Breast epithelium (tissue), 4 donors: ENCODE measurements at places on chromosomes 11 and 22.

- no peak for DNase-seq
Observed at GRCh38 chr11:108559340-108559739, 34.2 kb downstream of the EXPH5 start.

- DNase-seq: no peak
Observed at GRCh38 chr11:64778223-64778472, 194 bp downstream of the SF1 start.

DNA sequence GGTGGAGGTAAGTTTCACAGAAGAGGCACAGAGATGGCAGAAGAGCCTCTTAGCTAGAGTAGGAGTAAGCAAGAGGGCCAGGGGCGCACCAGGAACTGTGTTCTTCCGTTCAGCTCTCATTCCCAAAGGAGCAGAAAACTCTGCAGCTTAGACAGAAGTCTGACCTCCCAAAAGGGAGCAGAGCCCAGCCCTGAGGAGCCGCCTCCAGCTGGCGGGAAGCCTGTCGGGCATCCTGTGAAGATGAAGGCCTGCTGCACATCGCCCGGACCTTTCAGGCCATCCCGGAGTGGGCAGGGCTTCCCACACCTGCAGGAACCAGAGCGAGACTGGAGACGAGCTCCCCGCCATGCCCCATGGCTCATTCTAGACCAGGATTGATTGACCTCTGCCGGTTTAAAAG, 1102.8 kb downstream of the BRD1 start:
- no peak for DNase-seq

DNA sequence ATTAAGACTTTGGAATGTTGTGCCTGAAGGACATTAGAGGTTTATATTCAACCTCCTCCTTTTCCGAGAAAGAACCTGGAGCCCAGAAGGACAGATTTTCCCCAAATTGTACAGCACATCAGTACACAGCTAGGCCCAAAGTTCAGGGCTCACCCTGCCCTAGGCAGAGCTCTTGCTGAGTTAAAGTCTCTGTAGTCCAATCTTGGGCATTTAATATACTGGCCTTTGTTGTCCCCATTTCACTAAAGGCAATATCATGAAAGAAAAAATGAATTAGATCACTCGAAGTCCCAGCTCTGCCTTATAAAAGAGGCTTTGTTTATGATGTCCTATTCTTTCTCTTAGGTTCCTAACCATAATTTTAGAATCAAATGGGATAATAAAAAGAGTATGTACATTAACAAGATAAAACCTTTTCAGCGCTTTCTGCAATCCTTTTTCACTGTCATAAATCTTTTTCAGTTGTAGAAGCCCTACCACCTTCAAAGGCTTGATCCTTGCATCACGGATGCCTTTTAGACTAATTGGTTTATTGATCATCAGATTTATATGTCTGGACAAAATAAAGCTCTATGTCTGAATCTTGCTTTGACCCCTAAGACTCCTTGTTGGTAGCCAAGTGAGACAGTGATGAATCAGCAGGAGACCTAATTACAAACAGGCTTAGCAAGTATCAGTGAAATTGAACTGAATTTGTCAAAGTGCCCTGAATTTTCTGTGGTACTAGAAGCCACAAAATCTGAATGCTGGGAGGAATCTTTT, 39.8 kb downstream of the RELT start:
- DNase-seq: no peak

- DNase-seq: no peak
Observed at GRCh38 chr11:124122123-124122522, 6.9 kb downstream of the VWA5A start.

DNA sequence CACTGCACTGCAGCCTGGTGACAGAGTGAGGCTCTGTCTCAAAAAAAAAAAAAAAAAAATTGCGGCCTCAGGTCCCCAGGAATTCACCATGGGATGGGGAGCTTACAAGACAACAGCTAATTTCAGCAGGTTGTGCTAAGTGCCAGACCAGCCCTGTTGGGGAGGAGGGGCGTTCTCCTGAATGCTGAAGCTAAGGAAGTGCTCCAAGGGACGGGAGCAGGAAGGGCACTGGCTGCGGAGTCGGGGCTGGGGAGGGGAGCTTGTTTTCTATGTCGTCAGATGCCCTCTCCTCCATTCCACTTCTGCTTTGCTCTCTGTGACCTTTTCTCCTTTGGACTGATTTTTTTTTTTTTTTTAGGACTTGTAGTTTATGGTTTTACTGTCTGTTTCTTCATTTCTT, 4.5 kb downstream of the ADAMTS15 start:
- no peak for DNase-seq

GRCh38 chr11:7892059-7892699, 38.9 kb downstream of the OR10A6 start:
- no peak for DNase-seq

- no peak for DNase-seq
Observed at GRCh38 chr11:114209904-114210303, 86.3 kb upstream of the NNMT start.

- no peak for DNase-seq
Observed at GRCh38 chr22:24209016-24209415, 27.7 kb downstream of the SUSD2 start.

GRCh38 chr11:123254357-123254756, 59.3 kb upstream of the CLMP start:
- DNase-seq: no peak

- no peak for DNase-seq
Observed at GRCh38 chr11:10144954-10145353, 149.1 kb downstream of the SBF2 start.

DNA sequence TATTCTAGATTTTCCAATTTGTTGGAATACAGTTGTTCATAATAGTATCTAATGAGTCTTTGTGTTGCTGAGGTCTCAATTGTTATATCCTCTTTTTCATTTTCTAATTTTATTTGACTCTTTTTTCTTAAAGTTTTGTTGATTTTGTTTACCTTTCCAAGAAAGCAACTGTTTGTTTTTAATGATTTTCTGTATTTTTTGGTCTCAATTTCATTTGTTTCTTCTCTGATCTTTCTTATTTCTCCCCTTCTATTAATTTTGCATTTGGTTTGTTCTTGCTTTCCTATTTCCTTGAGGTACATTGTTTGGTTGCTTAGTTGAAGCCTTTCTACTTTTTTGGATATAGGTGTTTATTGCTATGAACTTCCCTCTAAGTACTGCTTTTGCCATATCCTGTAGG, 5.2 kb upstream of the OR52A1 start:
- DNase-seq: no peak

DNA sequence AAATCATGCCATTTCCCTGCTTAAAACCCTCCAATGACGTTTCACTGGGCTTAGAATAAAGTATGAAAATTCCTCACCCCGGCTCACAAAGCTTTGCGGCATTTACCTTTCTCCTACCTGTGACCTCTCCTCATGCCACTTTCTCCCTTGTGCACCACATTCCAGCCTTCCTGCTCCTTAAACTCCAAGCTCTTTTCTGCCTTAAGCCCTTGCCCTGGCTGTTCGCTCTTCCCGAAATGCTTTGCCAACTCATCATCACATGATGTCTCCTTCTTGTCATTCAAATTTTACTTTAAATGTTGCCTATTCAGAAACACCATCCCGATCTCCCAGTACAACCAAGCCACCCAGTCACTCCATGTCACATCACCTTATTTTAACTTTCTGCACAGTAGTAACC, 2.0 kb downstream of the PLEKHA7 start:
- no peak for DNase-seq

DNA sequence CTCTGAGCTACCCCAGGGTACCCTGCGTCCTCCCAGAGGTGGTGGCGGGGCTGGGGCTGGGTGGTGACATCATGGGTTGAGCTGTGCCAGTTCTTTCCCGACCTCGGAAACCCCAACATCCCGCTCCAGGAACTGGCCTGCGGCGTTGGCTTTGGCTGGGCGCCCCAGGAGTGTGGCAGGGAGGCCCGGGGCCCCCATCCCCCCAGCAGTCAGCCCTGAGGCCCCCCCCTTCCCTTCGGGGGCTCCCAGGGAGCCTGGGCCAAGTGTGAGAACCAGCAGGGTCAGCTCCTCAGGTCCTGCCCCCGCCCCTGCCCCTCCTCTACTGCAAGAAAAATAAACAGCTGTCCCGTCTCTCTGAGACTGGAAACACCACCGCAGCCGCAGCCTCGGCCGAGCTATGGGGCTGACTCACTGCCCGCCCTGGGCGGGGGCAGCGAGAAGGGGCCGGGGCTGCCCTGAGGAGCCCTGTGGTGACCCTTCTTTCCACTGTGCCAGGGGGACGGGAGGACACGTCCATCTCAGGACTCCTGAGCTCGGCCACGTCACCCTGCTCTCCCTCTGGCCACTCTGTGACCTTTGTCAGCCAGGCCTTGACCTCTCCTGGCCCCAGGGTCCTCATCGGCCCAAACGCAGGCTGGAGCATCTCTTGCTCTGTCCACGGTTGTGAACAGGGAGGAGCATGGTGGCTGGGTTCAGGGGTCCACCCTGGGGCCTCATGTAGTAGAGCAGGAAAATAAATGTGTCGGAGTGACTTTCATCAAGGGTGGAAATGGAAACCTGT, 73.4 kb downstream of the WNT7B start:
- peak; percentile 66 for DNase-seq

- DNase-seq: no peak
Observed at GRCh38 chr11:12137938-12138731, 27.7 kb downstream of the MICAL2 start.

DNA sequence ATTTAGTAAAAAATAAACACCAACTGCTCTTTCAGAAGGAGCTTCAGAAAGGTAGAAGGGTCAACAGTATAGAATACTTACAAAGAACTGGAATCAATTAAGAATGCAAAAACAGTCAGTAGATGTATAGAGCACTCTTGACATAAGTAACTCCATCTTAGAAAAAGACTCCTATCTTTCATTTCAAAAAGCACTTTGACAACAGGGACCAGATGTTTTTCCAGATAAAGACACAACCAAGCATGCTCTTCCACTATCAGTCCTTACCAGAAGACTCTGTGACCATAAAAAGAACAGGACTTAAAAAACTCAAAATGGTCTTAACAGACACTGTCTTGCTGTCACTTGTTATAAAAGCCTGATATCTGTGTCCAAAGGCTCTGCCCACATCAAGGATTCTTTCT, 5.2 kb downstream of the SLC25A17 start:
- DNase-seq: no peak

DNA sequence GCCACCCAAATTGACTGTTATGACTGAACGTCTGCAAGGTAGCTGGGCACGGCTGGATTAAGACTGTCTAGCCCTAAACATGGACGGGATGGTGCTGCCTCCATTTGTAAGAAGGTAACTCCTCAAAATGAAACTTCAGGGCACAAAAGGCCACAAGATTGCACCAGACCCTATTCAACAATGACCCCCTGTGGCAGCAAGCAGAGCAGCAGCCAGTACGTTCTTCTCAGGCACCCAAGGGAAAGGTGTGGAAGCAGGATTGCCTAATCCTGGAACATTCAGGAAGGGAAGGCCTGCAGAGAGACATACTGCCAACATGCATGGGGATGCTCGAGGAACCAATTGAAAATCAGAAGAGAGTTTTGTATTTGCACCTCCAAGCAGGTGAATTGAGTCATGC, 4.5 kb upstream of the TBX10 start:
- no peak for DNase-seq

DNA sequence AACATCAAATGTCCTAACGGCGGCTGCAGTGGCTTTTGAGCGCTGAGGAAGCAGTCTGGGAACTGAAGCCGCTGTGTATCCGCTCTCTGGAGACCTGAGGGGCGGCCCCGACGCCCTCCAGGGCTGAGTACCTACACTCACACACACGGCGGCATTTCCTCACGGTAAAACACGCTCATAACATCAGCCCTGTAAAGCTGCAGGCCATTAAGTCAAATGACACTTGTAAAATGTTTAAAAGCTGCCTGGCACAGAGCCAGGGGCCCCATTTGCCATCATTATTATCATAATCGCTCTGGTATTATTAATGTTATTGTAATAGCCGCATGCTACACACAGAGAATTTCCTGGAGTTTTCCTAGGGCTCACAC, 5.1 kb downstream of the CARS1 start:
- no peak for DNase-seq

DNA sequence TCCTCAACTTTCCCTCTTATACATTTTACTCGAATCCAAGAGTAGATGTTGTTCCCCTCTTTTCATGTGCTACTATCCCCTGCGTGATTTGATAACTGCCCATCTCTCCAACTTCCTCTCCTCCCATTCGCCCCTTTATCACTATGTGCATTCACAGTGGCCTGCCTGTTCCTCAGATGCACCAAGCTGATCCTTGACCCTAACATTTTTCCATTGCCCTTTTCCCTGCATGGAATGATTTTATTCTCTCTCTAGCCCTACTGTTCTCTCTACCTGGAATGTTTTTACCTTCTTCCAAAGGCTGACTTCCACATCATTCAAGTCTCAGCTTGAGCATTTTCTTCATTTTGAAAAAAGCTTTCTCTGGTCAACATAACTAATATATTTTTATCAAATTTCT, 15.8 kb upstream of the BBOX1 start:
- DNase-seq: no peak

- no peak for DNase-seq
Observed at GRCh38 chr11:45225277-45225676, 60.9 kb downstream of the SYT13 start.

GRCh38 chr22:17742527-17742902, 31.8 kb downstream of the BID start:
- no peak for DNase-seq

DNA sequence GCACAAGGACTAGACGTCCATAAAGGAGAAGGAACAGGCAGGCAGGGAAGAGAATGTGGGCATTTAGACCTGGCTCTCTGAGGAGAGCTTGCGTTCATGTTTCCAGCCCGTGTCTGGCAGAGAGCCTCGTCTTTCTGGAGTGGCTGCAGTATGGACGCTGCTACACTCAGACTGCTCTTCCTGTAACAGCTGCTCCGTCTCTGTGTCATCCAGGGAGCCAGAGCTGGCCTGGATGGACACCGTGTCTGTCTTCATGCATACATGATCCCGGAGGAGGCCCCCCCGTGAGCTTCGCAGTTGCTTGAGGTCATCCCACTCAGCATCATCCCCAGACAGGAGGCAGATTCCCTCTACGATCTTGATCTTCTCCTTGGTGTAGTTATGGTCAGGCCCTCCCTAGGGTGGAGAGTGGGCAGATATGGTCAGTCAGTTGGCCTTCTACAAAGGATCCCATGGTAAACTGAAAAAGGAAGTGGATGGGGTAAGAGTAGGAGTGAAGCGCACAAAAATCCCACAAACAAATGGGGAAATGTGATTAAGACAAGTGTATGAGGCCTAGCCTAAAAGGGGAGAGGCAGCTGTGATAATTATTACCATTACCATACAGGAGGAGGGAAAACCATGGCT, 13.0 kb upstream of the CKAP5 start:
- no peak for DNase-seq

- no peak for DNase-seq
Observed at GRCh38 chr11:69152733-69153421, 2.9 kb upstream of the SMIM38 start.

DNA sequence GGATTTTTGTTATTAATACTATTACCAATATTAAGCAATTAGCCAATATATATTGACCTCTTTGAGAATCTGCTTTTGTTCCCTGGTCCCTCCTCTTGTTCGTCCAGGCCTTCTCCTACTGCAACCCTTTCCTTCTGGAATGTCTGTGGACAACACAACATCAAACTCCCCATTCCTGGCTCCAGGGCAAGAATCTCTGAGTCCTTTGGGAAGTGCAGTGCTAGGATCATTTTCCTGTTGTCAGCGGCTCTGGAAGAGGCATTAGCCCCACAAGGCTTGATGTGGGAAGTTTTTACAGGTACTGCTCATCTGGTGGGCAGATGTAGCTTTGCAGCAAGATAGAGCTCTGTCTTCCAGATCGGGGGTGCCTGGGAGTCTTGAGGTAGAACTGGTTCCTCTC, 74.3 kb downstream of the RPUSD4 start:
- no peak for DNase-seq
